ENCODE measurements at places on chromosomes 1 and 21. TPM values are rescaled to one million over a fixed set of nuclear protein-coding genes. Genes with fewer than 3 reads are reported as not detected.

DNA sequence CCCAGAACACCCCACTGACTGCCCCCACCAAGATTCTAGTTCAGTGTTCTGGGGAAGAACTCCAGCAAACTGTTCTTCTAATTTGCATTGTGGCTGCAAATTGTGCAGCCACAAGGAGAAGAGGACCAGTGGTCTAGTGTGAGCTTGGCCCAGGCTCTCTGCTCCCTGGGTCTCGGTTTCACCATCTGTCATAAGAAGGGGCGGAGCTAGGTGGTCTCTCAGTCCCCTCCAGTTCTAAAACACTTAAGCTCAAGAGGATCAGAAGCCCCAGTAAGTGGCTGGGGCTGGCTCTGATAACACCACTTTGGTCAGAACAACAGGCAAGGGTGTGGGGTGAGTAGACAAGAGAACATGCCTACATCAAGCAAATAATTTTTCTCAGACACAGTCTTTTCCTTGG lies 99.9 kb downstream of the BEND5 start:
- H3K36me3 ChIP-seq, result no peaks in the 10 kb centered on the region
- no peaks in the 10 kb centered on the region for H3K27me3 ChIP-seq
- no peak for DNase-seq
- H3K27ac ChIP-seq, result no peak overlapping the region

SLC41A1 gene
- total RNA-seq, result 43.2 TPM

PFDN2 gene
- 74.7 TPM for total RNA-seq

- H3K27me3 ChIP-seq, result peaks cover 7% of the 10 kb centered on the region
- H3K4me1 ChIP-seq, result no peaks in the 10 kb centered on the region
- H3K36me3 ChIP-seq, result no peaks in the 10 kb centered on the region
- H3K4me3 ChIP-seq, result no peak overlapping the region
- no peak overlapping the region for H3K27ac ChIP-seq
These were observed 1.6 kb upstream of the GREM2 start for GRCh38 chr1:240613356-240614142.

- no peaks in the 10 kb centered on the region for H3K27me3 ChIP-seq
- no peak overlapping the region for H3K27ac ChIP-seq
- peaks cover 2% of the 10 kb centered on the region for H3K4me1 ChIP-seq
- no peak overlapping the region for H3K4me3 ChIP-seq
- no peak for DNase-seq
These were observed 1.5 kb upstream of the RUNX1 start for GRCh38 chr21:35050348-35051286.

Data from H1 (cell line).